ENCODE measurements at places on chromosomes 12 and 14. TPM values are rescaled to one million over a fixed set of nuclear protein-coding genes. Genes with fewer than 3 reads are reported as not detected.

GRCh38 chr14:24909523-24910302 is 140.2 kb downstream of the STXBP6 start:
- peaks cover 22% of the 10 kb centered on the region for H3K4me1 ChIP-seq
- no peak overlapping the region for H3K27ac ChIP-seq
- H3K36me3 ChIP-seq, result no peaks in the 10 kb centered on the region
- H3K27me3 ChIP-seq, result peaks cover 4% of the 10 kb centered on the region
- H3K4me3 ChIP-seq, result no peak overlapping the region

DNA sequence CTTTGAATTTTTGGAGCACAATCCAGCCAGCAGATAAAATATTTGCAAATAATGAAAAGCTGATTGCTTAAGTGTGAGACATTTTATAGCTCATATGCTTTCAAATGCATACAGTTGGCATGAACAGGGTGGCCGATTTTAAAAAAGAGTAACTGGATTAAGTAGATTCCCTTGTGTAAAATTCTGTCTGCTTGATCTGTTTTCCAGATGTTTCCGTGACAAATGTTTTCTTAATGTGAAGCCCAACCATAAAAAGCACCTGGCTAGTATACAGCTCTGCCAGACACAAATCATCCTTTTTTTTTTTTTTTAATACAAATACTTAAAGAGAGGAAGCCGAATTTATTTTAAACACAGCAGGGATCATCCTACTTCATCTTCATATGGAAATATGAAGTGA is 440.7 kb downstream of the CCER1 start:
- peak overlapping the region; percentile 23 for H3K27ac ChIP-seq
- no peak for DNase-seq
- peaks cover 27% of the 10 kb centered on the region for H3K4me1 ChIP-seq
- H3K4me3 ChIP-seq, result no peak overlapping the region
- H3K27me3 ChIP-seq, result no peaks in the 10 kb centered on the region

C12orf54 gene
- total RNA-seq, result not detected

DNA sequence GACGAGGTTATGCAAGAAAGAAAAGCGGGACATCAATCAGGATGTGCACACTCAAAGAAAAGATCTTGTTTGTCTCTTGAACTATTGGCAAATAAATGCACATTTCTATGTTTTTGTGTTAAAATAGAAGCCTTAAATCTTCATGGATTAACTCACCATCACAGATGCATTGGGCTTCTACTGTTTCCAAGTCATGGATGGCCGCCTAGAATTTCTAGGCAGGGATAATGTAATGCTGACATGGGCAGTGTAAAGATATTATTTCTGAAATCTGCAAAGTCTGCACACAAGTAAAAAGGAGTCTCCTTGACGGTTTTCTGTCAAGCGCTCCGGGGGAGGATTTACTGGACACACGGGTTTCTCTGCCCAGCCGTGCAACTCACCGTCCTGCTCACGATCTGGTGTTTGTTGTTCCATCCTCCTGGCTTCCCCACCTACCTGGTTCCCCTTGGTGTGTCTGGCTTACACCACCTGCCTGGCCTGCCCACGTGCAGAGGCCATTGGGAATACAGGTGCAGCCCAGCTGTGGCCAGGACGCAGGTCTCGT is 103.3 kb upstream of the FZD10 start:
- H3K4me3 ChIP-seq, result no peak overlapping the region
- no peaks in the 10 kb centered on the region for H3K36me3 ChIP-seq
- no peak overlapping the region for H3K27ac ChIP-seq
- no peaks in the 10 kb centered on the region for H3K27me3 ChIP-seq
- H3K4me1 ChIP-seq, result no peaks in the 10 kb centered on the region
- no peak for DNase-seq

GRCh38 chr12:90729736-90730135 is 225.2 kb downstream of the CCER1 start:
- H3K36me3 ChIP-seq, result peaks cover 3% of the 10 kb centered on the region
- no peak overlapping the region for H3K4me3 ChIP-seq
- H3K27ac ChIP-seq, result no peak overlapping the region
- peaks cover 4% of the 10 kb centered on the region for H3K27me3 ChIP-seq
- H3K4me1 ChIP-seq, result peaks cover 4% of the 10 kb centered on the region
- DNase-seq, result no peak

TEAD4 gene
- total RNA-seq, result 28.9 TPM

DNA sequence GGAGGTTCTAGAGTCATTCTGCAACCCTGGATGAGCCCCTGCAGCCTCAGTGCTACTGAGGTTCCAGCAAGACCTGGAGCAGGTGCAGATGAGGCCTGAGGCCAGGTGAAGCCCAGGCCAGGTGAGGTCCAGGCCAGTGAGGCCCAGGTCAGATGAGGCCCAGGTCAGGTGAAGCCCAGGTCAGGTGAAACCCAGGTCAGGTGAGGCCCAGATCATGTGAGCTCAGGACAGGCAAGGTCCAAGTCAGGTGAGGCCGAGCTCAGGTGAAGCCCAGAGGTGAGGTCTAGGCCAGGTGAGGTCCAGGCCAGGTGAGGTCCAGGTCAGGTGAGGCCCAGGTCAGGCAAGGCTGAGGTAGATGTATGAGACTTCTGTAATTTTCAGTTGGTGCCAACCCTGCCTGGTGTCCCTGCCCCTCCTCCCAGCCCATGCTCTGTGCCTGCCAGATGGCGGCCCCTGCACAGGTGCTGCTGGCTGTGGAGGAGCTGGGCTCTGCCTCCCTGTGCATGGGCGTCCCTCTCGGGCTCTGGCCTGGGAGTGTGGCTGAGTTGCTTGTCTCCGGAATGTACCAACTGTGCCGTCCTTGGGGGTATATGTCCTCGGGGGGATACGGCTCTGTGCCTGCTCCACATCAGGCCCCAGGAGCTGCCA is 388.5 kb downstream of the TMEM121 start:
- no peak overlapping the region for H3K27ac ChIP-seq
- H3K36me3 ChIP-seq, result no peaks in the 10 kb centered on the region
- H3K4me1 ChIP-seq, result no peaks in the 10 kb centered on the region
- DNase-seq, result no peak
- H3K27me3 ChIP-seq, result no peaks in the 10 kb centered on the region
- H3K4me3 ChIP-seq, result no peak overlapping the region
